ENCODE measurements at places on chromosomes 5 and 9. TPM values are rescaled to one million over a fixed set of nuclear protein-coding genes. Genes with fewer than 3 reads are reported as not detected.
A peak's percentile ranks its signal among the peaks of the same experiment; 100 is the strongest.

DNA sequence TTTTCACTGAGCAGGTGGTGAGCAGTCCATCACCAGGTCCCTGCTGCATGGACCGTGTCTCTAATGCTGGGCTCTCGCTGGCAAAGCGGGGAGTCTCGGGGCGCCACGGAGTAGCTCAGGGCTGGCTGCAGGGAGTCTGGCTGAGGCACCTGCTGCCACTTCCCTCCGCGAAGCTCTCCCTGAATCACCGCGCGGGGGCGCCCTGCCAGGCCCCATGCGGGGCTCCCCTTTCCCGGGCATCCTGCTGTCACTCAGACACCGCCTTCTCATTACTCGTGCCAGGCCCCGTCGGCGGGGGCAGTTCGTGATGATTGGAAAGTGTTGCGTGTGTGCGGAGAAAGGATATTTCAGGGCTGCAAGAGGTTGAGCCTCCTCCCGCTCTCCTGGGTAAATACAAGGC, 335.8 kb downstream of the IRX2 start:
- DNase-seq, result no peak

FGF18 gene
- 5.8 TPM for total RNA-seq

- DNase-seq, result no peak
These were observed 13.8 kb downstream of the HNRNPK start for GRCh38 chr9:83966209-83966582.

DNA sequence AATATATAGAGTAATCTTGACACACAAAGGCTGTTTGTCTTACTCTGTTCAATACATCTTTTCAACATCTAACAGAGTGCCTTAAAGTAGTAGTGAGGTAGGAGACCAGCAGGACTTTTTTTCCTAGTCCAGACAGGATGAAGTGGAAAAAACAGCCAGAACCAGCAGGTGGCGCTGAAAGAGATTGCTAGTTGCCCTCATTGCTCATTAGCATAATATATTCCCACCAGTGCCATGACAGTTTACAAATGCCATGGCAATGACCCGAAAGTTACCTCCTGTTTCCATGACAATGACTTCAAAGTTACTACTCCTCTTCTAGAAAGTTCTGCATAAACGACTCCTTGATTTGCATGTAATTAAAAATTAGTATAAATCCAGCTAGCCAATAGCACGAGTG, 387.4 kb downstream of the ACTL7B start:
- peak; percentile 44 for DNase-seq

GRCh38 chr9:14779566-14780022, 57.1 kb upstream of the CER1 start:
- no peak for DNase-seq

EDIL3 gene
- 1.7 TPM for total RNA-seq

ZNF483 gene
- total RNA-seq, result 3.5 TPM

ARL10 gene
- 5.5 TPM for total RNA-seq

AK1 gene
- 932 TPM for total RNA-seq

DNA sequence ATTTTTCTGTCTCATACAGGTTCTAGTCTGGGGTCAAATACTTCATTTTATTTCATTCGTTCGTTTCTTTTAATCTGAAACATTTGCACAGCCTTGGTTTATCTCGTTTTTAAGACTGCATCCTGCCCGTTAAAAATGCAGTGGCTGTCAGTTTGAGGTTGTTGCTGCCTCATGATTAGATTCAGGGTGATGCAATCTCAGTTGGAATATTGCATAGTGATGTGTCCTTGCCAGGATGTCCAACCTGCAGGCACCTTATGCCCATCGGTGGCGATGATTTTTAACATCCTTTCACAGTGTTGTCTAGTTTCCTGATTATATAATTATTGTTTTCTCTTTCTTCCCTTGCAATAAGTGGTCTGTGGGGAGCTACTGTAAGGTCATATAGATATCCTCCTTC, 45.1 kb downstream of the SH3GL2 start:
- DNase-seq, result no peak

DNA sequence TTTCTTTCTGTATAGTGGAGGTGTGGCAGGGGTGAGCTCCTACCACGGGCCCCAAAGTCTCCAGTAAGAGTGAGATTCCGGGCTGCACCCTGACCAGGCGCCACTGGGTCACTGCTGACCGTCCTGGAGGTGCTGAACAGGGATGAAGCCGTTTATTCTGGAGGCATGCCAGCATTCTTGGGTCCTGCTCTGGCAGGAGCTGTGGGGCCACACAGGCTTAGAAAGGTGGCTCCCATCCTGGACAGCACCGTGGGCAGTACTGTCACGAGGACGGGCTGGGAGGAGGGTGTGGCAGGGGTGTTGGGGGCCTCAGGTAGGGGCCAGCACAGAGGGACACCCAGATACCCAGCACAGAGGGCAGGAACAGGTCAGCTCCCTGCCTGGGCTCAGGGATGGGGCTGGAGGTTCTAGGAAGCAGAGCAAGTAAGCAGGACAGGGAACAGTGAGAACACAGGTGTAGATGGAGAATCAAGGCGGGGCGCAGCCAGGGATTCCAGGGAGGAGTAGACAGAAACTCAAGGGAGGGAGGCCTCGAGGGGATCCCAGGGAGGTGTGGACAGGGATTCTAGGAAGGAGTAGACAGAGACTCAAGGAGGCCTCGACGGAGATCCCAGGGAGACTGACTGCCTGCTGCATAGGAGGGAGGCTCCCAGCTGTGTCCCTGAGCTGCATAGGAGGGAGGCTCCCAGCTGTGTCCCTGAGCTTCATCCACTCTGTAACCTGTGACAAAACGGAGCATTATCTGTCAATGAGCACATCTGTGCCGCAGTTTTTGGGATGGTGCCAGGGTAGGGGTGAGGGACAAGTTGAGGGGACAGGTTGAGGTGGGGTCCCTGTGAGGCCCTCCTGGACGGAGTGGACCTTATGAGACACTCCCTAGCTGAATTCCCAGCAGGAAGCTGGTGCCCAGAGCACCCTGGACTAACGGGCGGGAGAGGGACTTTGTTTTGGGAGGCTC, 1.1 kb upstream of the PLEKHG4B start:
- no peak for DNase-seq

DNA sequence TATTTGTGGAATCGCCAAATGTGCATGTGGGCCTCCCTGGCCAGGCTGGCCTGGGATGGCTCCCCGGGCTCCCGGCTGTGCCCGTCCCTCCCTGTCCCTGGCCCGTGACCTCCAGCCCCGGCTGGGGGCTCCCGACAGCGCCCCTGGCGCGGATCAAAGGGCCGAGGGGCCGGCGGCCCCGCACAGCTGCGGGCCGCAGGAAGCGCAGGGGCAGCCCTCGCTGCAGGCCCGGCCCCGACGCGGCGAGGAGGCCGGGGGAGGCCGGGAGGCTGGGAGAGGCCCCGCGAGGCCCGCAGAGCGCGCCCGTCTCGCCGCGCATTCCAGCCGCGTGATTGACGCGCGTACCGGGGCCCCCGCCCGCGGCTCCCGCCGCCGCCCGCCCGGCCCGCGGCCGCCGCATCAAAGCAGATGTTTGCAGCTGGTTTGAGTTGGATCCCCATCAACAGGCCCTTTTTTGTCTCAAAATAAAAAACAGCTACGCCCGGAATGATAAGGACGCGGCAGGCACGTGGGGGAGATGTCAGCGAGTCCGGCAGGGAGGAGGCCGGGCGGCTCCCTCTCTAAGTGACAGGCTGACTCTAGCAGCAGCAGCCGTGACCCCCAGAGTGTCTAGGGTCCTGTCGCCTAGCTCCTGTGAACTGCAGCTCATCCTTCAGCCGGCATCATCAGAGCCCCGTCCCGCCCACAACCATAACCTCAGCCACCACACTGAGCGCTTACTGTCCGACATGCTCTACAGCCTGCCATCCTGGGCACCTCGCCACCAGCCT, 69.4 kb downstream of the LMX1B start:
- no peak for DNase-seq

C5orf22 gene
- total RNA-seq, result 16.3 TPM

DNA sequence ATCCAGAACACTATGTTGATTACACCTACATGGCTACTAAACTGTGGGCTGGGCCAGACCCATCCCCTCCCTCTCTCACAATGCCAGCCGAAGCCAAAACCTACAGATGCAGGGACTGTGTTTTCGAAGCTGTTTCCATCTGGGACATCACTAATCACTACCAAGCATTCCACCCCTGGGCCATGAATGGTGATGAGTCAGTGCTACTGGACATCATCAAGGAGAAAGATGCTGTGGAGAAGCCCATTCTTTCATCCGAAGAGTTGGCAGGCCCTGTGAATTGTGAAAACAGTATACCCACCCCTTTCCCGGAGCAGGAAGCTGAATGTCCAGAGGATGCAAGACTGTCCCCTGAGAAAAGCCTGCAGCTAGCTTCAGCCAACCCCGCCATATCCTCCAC, 65.0 kb downstream of the ZNF462 start:
- DNase-seq, result no peak

DNA sequence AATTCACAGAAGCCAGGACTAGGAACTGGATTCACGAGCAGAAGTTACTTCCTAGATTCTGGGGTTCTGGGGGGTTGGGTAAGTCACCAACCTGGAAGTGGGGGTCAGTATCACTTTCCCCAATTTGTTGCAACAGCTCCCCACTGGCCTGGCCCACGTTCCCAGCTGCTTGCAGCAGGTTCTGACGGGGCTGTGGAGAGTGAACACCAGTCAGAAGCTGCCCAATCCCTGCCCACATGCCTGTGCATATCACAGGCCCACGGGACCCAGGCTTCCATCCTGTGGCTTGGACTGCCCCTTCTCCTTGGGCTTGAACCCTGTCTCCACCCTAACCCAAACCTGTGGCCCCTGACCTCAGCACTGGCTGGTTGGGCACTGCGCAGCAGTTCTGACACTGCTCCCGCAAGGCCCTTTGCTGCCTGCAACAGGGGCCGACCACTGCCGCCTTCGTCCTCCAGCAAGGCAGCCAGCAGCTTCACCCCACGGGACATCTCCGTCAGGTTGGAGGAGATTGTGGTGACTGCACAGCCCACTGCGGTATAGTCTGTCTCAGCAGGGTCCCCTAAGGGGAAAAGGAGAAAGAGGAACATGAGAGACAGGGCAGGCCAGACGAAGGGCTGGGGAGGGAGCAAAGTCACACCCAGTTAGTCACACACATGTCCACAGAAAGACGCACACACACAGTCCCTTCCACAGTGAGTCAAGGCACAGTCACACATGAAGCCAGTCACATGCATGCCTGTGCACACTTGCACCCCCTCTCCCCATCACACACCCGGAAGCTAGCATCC, 13.1 kb downstream of the TLN1 start:
- DNase-seq, result no peak

GRCh38 chr5:131221008-131221703, 42.7 kb upstream of the CDC42SE2 start:
- DNase-seq, result no peak

GRCh38 chr9:4475301-4475700, 15.0 kb upstream of the SLC1A1 start:
- no peak for DNase-seq

DNA sequence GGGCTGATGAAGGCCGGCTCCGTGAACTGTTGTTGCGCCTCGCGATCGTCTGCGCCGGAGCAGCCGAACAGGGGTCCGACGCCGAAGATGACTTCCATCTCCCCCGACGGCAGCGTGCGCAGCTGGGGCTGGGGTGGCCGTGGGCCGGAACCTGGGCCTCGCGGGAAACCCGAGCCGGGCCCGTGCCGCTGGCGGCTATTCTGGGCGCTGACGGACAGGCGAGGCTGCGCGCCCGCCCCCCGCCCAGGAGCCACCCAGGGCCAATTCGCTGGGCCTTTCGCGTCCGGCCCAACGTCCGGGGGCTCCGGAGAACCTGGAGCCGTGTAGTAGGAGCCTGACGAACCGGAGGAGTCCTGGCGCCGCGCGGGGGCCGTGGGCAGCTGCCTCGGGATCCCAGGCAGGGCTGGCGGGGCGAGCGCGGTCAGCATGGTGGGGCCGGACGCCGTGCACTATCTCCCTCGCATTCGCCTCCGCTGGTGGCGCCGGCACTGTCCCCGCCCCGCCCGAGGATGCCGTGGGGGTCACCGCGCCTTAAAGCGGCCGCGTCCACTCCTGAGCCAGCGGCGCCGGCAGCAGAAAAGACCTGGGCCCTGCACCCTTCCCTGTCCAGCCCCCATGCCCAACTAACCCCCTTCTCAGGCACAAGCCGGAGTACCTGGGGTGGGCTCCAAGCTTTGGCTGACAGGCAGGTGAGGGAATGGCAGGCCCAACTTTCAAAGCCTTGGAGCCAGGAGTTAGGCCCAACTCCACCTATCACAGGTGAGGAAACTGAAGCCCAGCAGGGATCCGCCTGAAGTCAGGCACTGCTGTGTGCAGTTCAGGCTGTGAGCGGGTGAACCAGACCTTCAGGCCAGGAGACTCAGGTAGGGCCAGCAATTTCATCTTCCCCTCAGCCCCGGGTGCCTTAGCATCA, at the start of gene PROB1:
Gene PROB1, minus strand, starts transcription at position 451 of the 913 bp plus-strand sequence. Its CDS starts 23 bp downstream, at position 428.
- DNase-seq, result peak; percentile 78

FRMPD1 gene
- total RNA-seq, result 1.6 TPM

GRCh38 chr9:114694146-114694545, 12.2 kb upstream of the TEX48 start:
- DNase-seq, result no peak

GRCh38 chr5:13574574-13574973, 369.9 kb downstream of the DNAH5 start:
- DNase-seq, result no peak

- peak; percentile 75 for DNase-seq
These were observed 204.3 kb upstream of the KLF9 start for GRCh38 chr9:70618784-70619183.

PTPN3 gene
- total RNA-seq, result 38.6 TPM

DNA sequence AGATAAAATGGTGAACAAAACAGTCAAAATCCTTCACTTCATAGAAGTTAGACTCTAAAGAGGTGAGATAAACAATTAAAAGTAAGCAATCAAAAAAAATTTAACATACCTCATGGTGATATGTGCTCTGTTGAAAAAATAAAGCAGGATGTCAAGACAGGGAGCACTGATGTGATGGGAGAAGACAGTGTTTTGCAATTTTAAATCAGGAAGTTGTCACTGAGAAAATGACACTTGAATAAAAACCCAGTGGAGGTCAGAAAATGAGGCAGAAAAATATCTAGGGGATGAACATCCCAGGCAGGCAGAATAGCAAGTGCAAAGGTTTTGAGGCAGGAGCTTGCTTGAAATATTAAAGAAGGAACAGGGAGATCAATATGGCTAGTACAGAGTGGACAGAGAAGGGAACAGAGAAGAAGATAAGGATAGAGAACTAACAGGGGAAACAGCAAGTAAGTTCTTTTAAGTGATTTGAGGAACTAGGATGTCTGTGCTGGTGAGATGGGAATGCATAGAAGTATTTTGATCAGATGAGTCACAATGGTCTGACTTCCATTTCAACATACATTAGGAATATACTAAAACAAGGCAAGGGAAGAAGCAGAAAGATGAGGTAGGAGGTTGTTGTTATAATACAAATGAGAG, 130.4 kb downstream of the CHSY3 start:
- no peak for DNase-seq

DNA sequence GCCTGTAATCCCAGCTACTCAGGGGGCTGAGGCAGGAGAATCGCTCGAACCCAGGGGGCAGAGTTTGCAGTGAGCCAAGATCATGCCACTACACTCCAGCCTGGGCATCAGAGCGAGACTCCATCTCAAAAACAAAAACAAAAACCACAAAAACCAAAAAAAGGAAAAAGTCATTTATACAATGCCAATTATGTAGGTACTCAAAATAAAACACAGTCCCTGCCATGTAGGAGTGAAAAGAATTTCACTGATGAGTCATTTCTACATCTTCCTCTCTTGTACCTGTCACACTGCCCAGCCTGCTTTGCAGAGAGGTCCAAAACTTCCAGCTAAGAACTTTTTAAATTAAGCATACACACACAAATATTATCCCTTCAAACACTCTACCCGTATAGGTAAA, 215.8 kb downstream of the EPB41L4A start:
- no peak for DNase-seq

CDK9 gene
- total RNA-seq, result 44.4 TPM

GRCh38 chr5:18216016-18216415, 581.8 kb downstream of the TAF11L14 start:
- DNase-seq, result no peak
